ENCODE measurements at places on chromosomes 2 and 18.

DNA sequence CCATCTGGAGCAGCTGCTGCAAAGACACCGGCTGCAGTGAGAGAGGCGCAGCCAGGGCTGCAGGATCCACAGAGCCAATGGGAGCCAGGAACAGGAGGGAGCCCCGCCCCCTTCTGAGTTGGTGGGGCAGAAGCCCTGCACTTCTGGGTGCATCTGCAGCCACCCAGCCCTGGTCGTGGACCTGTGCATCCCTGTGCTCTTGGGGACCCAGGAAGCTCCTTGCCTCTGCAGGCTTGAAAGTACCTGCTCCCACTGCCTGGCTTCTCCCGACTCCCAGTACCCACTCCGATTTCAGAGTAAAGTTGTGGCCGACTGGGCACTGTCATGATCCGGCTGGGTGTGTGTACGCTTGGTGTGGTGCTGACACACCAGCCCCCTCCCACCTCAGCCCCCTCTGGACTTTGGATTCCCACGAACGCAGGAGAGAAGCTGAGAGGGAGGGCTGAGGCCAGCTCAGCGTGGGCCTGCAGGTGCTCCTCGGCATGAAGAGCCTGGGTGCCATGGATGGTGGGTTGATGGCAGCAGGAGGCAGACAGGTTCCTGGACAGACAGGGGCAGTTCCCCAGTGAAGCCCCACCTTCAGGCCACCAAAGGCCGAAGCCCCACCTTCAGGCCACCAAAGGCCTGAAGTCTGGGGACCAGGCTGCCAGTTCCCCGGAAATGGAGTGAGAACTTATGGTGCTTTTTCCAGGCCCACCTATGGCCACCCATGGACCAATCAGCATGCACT, 34.9 kb downstream of the LRRTM4 start:
- no peak for DNase-seq

DNA sequence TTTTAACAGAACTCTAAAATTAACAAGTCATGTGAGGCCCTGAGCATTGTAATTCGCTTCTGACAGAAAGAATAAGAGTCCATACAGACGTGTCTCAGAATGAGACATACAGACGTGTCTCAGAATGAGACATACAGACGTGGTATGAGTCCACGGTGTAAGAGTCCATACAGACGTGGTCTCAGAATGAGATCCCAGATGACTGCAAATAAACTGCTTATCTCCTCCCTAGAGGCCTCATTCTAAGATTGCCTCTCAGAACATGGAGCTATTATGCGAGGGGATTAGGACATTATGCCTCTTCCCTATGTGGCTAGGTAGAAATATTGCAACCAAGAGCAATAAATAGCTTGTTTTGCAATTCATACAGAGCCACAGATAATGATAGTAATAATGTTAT, 63.9 kb downstream of the NEB start:
- no peak for DNase-seq

DNA sequence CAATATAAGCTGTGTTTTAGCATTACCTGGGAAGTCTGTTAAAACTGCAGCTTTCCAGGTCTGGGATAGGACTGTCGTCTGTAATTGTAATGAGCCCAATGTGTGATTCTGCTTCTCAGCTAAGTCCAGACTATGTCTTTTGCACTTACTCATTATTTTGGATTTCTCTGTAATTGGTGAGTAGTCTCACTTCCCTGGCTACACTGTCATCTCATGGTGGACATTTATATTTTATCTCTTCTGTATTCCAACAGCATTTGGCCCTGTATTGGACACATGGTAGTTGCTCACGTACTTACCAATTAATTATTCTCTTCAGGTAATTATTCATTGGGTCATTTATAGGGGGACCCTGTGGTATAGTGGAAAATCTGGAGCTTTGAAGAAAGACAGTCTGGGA, 28.0 kb downstream of the LHCGR start:
- no peak for DNase-seq

GRCh38 chr2:212005085-212005671, 533.4 kb downstream of the ERBB4 start:
- DNase-seq = no peak

DNA sequence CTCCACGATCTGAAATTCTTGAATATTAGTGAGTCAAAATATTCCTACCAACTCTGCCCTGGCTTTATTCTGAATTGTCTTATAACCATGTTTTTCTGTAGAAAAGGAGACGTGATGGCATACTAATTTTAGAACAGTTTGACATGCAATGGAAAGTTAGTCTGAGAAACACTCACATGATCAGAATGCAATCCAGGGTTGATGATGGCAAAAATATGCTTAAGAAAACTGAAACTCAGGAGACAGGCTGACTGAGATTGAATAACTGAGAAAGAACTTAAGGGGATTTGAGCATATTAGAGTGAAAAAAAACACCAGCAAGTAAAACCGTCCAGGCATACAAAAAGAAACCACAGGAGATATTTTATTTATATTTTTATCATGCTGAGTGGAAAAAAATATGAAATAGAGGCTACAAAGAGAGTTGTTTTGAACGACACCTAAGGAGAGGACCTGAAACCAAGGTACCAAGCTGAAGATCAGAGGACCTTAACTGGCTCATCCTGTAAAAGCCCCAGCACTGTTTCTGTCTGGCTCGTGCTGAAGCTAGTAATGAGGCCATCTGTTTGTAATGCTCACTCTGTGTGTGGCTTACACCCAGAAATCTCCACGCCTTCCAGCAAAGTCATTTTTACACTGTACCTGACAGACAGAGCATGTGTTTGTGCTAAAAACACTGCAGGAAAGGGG, 437.2 kb upstream of the PKDCC start:
- DNase-seq = no peak

- DNase-seq = no peak
These were observed 214.6 kb upstream of the VWC2L start for GRCh38 chr2:214196260-214196659.

DNA sequence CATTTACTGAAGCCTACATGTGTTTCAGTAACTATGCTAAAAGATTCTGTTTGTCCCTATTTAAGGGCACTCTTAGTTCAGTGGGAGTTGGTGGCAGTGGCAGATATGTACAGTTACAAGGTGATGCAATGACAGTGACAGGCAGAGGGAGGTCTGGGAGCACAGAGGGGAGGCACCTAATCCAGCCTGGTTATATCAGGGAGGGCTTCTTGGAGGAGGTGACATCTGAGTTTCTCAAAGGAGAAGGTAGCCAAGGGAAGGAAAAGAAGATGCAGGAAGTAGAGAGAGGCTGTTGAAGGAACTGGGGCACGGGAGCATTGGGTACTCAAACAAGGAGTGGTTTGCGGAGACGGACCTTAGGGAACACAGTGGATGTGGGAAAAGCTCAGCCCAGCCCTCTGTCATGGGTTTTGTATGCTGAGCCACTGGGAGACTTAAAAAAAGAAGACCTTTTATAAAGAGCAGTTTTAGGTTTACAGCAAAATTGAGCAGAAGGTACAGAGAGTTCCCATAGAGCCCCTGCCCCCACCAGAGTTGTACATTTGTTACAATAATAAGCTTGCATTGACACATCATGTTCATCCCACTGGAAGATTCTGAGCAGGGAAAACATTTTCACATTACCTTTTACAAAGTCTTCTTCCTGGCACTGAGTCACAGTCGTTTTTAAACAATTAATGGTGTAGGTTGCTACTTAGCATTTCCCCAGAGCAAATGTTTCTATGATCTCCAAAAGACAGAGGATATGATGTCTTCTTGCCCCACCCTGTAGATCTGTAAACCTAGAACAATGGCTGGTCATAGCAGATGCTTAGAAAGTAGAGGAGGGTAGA, 83.0 kb upstream of the TAF1B start:
- DNase-seq = no peak

- no peak for DNase-seq
These were observed 55.3 kb downstream of the DCC start for GRCh38 chr18:52395146-52395852.

All from effector memory CD4-positive, alpha-beta T cell (primary cell).